ENCODE measurements at places on chromosomes 5 and 9.

GRCh38 chr5:107532169-107532878, 138.4 kb downstream of the EFNA5 start:
- no peak for DNase-seq

DNA sequence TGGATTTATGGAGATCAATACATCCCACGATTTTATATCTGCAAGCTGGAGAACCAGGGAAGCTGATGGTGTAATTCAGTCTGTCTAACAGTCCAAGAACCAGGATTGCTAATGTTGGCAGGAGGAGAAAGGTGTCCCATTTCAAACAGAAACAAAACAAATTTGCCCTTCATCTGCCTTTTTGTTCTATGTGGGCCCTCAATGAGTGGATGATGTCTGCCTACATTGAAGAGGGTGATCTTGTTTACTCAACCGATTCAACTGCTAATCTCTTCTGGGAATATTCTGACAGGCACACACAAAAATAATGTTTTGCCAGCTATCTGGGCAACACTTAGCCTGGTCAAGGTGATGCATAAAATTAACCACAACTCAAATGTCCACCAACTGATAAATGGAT, 65.1 kb upstream of the IL33 start:
- no peak for DNase-seq

DNA sequence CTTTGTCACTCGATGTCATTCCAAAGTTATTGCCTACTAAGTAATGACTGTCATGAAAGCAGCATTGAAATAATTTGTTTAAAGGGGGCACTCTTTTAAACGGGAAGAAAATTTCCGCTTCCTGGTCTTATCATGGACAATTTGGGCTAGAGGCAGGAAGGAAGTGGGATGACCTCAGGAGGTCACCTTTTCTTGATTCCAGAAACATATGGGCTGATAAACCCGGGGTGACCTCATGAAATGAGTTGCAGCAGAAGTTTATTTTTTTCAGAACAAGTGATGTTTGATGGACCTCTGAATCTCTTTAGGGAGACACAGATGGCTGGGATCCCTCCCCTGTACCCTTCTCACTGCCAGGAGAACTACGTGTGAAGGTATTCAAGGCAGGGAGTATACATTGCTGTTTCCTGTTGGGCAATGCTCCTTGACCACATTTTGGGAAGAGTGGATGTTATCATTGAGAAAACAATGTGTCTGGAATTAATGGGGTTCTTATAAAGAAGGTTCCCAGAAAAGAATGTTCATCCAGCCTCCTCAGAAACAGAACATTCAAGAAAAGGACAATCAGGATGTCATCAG, 11.3 kb downstream of the TLR4 start:
- no peak for DNase-seq

GRCh38 chr5:97098922-97099321, 43.5 kb downstream of the LIX1 start:
- no peak for DNase-seq

GRCh38 chr9:111969622-111970021, 73.0 kb downstream of the UGCG start:
- no peak for DNase-seq

DNA sequence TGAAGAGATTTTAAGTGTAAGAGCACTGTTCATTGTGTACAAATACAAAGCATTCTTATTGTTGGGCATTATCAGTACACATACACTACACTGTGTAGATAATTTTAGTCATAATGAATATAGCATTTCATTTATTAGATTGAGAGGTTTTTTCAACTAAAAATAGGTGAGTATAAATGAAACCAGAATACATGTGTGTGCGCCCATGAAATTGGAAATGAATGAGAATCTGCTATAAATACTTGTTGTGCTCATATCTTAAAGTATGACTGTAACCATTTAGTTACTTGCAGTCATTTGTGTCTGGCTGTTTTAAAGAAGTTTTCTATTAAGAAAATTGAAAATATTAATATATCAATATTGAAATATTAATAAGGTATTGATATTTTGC, 189.0 kb upstream of the MEF2C start:
- no peak for DNase-seq

GRCh38 chr9:135644631-135645218, 5.4 kb upstream of the GLT6D1 start:
- DNase-seq = no peak

GRCh38 chr9:89664010-89664409, 59.2 kb downstream of the GADD45G start:
- no peak for DNase-seq

- DNase-seq = no peak
These were observed 4.3 kb upstream of the EMB start for GRCh38 chr5:50445296-50445949.

GRCh38 chr9:130927995-130928900, 10.8 kb downstream of the FIBCD1 start:
- no peak for DNase-seq

DNA sequence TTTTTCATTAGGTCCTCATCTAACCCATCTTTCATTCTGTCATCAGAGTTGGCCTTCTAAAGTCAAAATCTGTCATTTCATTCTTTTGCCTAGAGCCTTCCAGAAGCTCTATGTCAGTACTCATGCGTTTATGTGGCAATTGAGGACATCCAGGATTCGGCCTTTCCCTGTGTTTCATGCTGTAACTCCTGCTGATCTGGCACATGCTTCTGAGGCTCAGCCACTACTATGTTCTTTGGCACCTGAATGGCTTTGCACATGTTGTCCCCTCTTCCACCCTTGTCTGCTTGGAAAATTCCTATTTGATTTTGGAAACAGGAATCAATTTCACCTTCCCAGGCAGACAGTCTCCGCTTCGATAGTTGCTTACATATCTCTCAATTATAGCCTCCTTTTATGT, 84.9 kb downstream of the GDNF start:
- DNase-seq = no peak

DNA sequence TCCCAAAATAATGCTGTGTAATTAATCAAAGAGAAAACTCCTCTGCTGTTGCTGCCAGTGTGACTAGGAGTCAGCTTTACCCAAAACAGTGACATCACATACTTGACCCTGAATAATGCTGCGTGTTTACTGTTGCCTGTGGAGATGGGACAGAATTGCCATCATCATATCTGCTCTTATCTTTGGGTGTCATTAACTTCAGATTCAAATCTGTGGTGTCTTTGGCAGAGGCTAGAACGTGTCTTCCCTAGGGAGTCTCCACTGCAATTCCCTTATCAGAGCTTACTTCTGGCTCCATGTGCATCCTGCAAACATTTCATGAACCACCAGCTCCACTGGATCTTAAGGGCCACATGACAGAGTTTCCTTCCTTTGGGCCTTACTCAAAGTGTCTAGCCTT, 88.9 kb upstream of the MRPS30 start:
- no peak for DNase-seq

- no peak for DNase-seq
These were observed 626 bp upstream of the FST start for GRCh38 chr5:53479590-53480415.

- DNase-seq = no peak
These were observed 512.2 kb downstream of the ZNF608 start for GRCh38 chr5:124234022-124234769.

DNA sequence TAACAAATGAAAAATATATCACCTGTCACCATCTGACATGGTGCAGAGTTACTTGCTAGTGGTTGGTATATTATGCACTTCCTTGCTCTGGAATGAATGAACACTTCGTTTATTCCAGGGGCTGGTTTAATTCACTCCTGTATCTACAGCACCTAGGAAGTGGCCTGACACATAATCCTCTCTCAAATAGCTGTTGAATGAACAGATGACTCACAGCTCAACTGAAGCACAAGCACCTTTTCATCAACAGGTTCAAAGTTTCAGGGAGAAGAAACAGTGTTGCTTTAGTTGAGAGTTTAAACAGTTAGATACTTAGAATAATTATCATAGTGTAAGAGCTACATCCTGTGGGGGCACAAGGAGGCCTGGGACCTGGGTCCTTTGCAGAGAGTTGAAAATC, 135.0 kb upstream of the DAP start:
- DNase-seq = no peak
